CD8-positive, alpha-beta memory T cell (primary cell): ENCODE measurements at places on chromosomes 5 and 9.

GRCh38 chr5:72559866-72560766 is 52.9 kb upstream of the ZNF366 start:
- no peak for DNase-seq

- DNase-seq = no peak
Measured at GRCh38 chr9:114154600-114155102, 686 bp upstream of the COL27A1 start.

- DNase-seq = no peak
Measured at GRCh38 chr9:93826209-93826608, 128.9 kb downstream of the BARX1 start.

GRCh38 chr9:33177086-33177485 is 9.9 kb upstream of the B4GALT1 start:
- DNase-seq = no peak

DNA sequence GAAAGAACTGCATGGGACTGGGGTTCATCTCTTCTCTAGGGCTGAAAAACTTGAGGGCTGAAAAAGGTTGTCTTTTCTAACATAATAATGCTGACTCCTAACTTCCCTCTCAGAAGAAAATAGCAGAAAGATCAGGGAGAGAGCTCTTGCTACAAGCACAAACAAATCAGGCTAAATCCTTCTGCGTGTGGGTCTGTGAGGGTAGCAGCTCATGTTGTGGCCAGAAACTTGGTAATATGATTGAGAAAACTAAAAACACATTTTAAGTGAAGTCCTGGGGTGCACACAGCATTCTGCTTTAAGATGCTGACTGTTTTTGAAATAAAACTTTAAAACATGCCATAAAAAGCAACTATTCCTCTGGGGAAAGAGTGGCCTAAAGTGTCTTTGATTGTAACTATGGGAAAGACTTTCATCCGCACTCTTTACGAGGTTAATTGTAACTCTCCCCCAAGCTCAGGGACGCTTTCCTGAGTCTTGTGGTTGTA is 56.7 kb downstream of the SAXO1 start:
- DNase-seq = no peak
